ENCODE measurements at places on chromosomes 12 and 14.

DNA sequence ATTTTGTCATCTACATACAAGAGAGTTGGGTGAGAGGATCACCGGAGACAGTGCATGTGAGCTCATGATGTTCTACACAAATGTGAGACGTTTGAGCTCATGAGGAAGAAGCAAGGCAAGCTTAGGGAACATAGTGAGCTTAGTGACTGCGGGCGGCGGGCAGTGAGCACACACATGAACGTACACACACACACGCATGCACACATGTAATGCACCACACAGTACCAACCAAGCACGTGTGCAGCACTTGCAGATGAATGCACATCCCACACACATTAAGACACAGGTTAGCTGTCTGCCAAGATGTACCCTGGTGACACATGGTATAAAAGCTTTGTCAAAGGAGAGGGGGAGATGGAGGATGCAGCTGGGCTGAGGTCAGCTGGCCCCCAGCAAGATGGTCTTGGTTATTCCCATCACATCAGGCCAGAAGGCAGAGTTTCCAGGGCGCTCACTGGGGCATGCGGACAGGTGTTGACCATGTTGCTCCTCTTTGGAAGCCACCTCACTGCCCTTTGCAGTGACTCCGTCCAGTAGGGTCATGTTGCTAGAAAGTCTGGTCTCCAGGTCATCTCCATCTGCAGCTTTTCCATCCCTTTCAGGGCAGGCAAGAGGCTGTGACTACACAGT lies 8.7 kb upstream of the CACNA2D4 start:
- no peak for DNase-seq

DNA sequence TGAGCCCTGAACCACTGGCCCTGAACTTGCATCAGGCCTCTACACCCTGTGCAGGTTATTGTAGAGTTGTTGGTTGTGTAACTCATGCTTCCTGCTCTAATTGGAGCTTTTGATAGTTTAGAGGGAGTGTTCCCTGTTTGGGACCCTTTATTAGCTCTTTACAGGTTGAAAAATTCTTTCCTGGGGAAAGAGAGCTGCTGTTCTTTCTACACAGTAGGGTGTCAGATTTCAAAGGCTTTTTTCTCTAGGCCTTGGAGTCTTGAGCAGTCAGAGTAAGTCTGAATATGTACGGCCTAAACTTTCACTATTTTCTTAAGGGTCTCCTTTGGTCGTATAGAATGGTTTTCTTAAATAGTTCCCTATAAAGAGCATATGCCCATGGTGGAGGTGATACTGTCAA lies 60.8 kb upstream of the NEDD1 start:
- no peak for DNase-seq

- DNase-seq, result no peak
Measured at GRCh38 chr12:8948701-8949341, 624 bp downstream of the M6PR start.

DNA sequence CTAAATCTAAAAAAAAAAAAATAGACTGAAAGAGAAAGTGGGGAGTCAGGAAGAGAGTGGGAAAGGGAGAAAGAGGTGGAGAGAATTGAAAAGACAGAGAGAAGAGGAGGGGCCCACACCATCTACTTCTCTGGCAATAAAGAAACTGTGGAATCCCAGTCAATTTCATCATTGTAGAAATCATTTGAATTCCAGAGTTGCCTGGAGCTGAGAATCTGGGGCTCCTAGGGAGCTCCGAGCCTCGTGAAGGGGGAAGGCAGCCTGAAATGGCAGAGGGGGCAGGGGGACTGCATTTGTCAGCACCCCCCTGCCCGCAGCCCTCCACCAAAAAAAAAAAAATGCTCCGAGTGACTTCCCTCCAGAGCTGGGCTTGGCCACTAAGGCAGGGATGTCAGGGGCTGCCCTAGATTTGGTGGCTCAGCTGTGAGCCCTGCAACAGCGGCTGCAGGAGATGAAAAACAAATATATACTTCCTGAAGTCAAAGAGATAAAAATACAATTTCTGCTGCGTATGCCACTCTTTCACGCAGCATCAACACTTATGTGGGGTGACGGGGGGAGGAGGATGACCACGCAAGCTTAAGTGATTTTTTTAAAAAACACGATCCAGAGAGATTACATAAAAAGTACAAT lies 80.5 kb downstream of the BCL11B start:
- no peak for DNase-seq

DNA sequence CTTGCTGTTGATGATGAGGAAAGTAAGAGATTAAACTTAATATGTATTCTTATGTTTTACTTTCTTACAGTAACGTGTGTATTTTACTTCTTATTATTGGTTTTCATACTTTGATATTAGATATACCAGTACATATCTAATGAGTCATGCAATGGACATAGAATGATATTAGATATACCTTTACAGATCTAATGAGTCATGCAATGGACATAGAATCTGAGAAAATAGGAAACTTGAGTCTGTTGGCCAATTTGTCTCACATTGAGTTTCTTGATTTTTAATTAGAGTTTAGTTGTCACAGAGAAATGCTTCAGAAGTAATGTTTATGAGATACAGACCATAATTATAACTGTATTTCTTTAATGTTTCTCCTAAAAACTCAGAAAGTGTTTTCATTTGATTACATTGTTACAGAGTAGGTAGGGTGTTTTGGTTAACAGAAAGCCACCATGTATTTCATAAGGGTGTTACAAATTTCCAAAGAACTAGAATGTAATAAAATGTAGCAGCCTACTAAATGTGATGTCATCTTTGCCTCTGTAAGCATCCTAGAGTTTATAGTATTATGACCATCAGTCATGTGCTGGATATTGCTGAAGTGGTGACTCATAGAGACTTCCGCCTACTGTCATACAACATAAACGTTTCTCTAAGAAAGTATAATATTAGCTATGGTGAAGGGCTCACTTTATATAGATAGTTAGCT lies 3.0 kb downstream of the GAS2L3 start:
- DNase-seq, result no peak

DNA sequence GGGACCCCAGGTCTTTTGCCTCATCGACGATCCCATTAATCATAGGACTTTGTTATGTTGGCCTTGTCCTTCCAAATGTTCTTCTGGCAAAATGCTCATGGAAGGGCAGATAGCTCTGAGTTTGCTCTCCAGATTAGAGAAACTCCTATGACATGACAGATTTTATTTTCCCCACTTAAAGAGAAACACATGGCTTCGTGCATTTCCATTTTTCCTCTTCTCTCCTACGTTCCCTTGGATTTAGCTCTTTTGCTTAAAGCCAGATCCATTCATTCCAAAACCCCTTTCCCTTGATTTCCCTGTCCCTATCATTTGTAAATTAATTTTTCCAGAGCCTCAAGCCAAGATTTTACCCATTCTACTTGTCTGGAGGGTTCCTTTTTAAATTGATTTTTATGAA lies 2.9 kb downstream of the PRIMA1 start:
- no peak for DNase-seq

DNA sequence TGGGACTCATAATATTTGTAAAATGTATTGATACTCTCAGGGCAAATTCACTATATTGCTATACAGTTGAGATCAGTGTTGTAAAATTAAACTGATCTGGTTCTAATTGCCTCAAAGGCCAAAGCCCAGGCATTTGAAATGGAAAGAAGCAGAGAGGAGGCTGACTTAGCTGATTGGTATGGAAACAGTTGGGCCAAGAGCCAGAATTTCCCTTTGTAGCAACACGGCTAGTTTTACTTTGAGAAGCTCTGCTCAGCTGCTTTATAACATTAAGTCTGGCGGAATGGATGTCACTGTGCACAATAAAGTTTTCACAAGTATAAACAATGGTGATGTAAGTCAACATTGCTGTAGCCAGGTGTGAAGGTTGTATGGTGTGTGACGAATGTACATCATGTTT lies 186.4 kb downstream of the MSRB3 start:
- DNase-seq, result no peak

DNA sequence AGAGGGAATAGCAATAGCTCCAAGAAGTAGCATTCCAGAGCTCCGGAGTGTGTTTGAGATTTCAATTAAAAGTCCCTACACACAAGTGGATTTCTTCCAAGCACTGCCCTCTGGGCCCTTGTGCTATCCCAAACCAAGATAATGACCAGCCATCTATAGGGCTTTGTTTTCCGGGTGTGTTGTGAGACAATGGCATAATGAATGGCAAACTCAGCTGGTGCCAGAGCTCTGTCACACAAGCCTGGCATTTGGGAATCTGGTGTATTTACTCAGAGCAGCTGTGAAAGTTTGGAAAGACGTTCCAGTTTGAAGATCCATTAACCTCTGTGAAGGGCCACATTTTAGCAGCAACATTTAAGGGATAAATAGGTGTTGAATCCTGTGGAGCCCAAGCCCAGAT lies 61.2 kb upstream of the TMTC2 start:
- peak; percentile 97 for DNase-seq

- no peak for DNase-seq
Measured at GRCh38 chr12:20718294-20718693, 23.2 kb downstream of the SLCO1C1 start.

GRCh38 chr12:6031001-6031400 lies 85.9 kb upstream of the ANO2 start:
- DNase-seq, result no peak

- no peak for DNase-seq
Measured at GRCh38 chr12:96063046-96063445, 27.7 kb upstream of the LTA4H start.

DNA sequence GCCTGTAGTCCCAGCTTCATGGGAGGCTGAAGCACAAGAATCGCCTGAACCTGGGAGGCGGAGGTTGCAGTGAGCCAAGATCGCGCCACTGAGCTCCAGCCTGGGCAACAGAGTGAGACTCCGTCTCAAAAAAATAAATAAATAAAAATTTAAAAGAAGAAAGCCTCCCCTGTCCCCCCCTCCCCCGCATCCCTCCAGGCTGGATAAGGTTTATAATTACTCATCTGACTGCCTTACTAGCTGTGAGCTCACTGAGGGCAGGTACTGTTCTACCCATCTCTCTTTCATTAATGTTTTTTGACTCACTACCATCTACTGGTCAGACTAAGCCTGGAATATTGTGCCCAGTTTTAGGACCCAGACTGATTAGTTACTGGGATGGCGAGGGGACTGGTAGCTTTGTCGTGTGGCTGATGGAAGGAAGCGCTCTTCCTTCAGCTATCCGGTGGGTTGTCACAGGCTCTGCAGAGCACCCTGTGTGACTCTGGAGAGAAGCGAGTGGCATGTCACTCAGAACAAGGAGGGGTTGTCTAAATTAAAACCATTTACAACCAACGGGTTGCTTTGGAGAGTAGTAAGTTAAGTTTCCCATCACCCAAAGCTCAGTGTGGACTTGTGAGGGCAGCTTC lies 16.9 kb downstream of the EVL start:
- DNase-seq, result no peak

DNA sequence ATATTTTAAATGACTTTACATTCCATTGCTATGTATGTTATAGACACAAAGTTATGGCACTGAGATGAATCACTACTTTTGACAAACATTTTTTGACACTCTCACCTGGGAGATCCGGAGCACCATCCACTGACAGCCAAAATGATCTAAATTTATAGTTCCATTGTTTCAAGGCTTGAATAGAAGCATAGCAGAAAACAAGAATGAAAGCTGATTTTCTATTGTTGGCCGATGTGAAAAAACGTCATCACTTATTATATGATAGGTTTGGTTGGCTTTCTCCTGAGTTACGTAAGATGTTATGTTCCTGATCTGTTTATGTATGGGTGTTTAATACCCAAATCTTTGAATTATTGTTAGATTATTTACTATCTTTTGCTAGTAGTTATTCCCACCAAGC lies 306.2 kb downstream of the PAWR start:
- DNase-seq, result no peak

GRCh38 chr14:98160901-98161300 lies 1111.1 kb downstream of the BCL11B start:
- no peak for DNase-seq

DNA sequence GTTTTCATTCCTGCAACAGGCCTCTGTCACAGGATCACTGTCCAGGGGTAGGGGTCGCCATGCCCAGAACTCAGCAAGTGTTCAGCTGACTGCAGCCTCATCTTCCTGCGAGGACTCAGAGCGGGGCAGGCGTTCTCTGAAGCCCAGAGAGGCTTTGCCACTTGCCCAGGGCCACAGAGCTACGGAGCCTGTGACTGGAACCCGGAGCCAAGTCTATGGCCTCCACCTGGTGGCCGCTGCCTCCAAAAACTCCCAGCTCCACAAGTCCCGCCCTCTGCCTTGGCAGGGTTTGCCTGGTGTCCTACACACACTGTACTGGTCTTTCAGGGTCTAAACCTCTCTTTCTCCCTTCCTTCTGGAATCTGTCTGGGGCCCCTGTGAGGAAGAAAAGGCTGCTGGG lies 8.7 kb upstream of the PPP1R13B start:
- no peak for DNase-seq

GRCh38 chr12:123233505-123234308 lies 471 bp downstream of the MTRFR start:
- DNase-seq, result no peak

- no peak for DNase-seq
Measured at GRCh38 chr12:48235796-48236333, 32.8 kb upstream of the OR10AD1 start.

- DNase-seq, result peak; percentile 75
Measured at GRCh38 chr14:28142400-28143015, 624.1 kb upstream of the FOXG1 start.

DNA sequence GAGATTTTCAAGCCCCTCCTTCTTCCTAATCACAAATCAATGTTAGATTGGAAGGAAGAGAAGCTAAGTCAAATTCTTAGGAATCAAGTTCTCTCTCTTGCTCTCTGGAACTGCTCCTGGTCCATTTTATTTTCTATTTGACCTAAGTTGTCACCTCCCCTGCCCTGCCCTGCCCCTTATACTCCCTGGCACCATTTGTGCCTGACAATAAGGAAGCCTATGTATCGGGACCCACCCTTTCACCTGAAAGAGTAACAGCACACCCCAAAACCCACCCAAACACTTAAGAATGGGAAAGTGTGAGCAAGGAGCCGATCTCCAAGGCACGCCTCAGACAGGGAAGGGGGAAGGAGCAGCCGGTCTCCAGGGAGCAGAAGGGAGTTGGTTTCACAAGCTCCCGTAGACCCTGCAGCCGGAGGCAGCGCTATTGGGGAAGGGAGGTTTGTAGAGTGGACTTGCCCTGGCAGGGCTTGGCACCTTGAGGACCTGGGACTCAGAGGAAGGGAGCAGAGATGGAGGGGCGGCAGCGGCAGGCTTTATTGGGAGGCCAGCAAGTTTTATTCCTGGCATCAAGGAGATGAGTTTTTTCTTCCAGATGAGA lies 1.6 kb downstream of the LRRC74A start:
- no peak for DNase-seq

DNA sequence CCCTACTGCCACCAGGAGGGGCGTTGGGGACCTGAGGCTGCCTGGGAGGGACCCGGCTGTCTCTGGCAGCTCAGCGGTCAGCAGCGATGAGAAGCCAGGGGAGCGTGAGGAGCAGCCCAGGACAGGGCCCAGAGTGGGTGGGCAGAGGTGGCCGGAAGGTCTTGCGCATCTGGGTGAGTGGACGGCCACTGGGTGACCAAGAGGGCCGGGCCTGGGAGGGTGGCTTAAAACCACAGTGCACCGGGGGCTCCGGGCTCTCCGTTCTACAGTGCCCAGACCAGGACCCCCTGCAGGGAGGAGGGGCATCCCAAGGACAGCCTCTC lies 10.0 kb downstream of the INF2 start:
- no peak for DNase-seq

DNA sequence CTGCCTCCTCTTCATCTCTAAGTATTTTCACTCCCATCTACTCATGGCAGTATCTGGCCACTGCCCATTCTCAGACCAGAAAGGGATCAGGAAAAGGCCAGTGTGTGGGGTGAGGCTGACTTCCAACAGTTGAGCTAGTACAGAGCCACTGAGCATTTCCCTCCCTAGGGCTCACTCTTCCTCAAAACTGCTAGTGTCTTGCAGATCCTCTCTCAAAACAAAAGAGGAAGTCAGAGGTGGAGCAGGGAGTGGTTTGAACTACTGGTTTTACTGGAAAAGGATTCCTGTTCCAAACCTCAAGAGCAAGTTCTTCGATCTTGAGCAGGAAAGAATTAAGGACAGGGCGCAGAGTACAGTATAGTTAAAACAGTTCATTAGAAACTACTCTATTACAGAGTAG lies 11.7 kb upstream of the RNASE10 start:
- DNase-seq, result peak; percentile 57

All from globus pallidus (tissue), 1 donor.